AML-193 (cell line): ENCODE measurements at places on chromosomes 2 and 18.

- DNase-seq: no peak
These were observed 112.8 kb upstream of the MAP4K3 start for GRCh38 chr2:39549718-39550464.

- no peak for DNase-seq
These were observed 228.6 kb downstream of the CLIP4 start for GRCh38 chr2:29343830-29344229.

DNA sequence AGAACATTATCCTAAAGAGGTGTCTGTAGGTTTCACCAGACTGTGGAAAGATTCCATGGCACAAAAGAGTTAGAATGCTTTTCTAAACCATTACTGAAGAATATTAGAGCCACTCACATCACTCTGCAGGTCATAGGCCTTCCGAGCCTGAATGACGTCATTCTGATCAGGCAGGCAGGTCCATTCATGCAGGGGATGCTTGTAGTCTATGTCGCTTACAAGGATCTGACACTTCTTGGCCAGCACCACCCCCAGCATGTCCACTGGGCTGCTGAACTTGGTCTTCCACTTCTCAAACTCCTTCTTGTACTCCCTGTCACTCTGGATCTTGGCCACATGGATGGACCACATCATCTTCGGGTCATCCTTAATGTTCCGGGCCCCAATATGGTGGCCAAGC lies 120.1 kb downstream of the NEB start:
- DNase-seq: no peak

DNA sequence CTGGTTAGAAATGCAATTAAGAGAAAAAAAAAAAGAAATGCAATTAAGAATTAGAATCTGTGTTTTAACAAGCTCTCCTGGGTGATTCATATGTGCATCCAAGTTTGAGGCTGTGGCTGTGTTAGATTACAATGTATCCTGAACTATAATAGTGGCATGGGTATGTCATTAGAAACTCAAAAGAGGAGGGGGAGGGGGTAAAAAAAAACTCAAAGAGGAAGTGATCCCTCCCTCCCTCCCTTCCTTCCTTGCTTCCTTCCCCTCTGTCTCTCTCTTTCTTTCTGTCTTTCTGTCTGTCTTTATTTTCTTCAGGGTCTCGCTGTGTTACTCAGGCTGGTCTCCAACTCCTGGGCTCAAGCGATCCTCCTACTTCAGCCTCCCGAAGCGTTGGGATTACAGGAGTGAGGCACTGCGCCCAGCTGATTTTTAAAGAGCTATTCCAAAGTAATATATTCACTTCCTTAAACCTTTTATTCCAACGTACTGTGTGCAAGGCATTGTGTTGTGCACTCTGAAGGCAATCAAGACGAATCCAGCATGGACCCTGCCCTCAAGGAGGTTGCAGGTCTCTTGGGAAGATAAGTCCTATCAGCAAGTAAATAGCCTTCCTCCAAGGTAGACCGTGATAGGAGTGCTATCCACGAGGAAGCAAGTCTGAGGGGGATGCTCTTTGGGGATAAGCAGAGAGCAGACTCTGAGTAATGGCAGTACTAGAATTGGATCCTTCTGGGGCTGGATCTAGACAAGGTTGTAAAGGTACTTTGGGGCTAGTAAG lies 35.9 kb upstream of the MCFD2 start:
- DNase-seq: no peak

- DNase-seq: no peak
These were observed 7.4 kb downstream of the HS6ST1 start for GRCh38 chr2:128311216-128311754.

DNA sequence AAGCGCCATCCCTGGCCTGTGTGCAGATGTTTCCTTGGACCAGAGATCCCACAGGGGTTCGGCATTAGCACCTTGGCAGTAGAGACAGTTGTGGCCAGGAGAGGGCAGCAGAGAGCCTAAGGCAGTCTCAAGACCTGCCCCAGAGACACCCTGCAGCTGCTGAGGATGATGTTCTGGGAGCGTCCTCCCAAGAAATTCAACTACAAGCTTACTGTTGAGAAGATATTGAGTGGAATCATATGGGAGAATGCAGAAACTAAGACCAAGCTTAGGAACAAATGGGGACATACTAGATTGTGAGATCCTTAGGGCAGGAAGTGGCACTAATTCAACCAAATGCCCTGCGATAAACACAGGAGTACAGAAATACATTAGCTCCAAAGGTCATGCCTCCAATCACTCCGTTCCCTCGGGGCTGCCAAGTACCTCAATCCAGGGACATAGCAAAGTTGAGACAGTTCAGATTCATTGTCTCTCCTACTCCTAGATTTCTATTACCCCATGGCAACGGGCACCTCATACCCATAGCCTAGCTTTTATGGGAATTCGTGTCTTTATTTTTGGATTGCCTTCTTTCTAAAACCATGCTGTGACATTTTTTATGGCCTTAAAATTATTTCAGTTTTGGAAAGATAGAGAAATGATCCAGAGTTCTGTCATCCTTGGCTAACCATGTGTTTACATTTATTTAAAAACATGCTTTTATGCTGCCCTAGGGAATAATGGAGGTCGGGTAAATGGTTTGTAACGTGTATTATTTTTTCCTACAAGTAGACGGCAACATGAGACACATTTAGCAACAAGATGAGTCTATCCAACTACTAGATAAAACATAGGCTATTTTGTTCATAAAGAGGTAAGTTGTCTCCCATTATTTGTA lies 2.2 kb upstream of the ERMN start:
- DNase-seq: peak; percentile 63

- no peak for DNase-seq
These were observed 88.5 kb downstream of the PTRHD1 start for GRCh38 chr2:24704692-24705091.

DNA sequence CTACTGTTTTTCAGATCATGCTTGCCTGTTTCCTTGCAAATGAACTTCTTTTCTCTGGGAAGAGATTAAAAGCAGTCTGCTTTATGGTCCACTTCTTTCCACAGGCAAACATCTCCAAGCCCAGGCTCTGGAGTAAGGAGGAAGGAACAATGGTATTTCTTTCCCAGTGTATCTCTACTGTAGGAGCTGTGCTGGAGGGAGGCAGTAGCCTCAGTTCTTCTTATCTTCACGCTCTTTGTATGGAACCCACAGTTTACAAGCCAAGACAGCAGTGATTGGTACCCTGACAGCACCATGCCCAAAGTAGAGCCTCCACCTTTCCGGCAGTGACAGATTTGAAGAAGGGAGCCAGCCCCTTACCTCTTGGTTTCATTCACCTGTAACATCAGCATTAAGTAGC lies 35.2 kb downstream of the SPOPL start:
- no peak for DNase-seq

- DNase-seq: no peak
These were observed 131.9 kb upstream of the CHAC2 start for GRCh38 chr2:53635694-53636093.

GRCh38 chr2:63544017-63544627 lies 44.2 kb downstream of the WDPCP start:
- DNase-seq: peak; percentile 44
